Brain pericyte (primary cell): ENCODE measurements at places on chromosomes 16 and 17.

DNA sequence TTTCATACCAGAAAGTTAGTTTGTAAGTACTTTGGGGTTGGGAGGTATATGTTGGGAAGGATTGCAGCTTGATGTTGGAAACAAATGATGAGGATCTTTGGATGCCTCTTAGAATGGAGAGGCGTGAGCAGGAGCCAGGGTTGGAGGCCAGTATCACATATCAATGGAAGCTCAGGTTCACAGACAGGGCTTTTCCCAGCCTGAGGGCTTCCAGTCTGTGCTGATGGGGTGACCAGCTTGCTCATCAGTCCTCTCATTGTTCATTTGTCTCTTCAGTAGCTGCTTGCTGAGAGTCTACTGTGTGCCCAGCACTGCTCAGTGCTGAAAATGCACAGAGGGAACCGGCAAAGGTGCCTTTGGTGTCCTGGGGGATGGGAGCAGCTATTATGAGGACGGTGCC, 5.8 kb downstream of the DNAAF1 start:
- DNase-seq: no peak

DNA sequence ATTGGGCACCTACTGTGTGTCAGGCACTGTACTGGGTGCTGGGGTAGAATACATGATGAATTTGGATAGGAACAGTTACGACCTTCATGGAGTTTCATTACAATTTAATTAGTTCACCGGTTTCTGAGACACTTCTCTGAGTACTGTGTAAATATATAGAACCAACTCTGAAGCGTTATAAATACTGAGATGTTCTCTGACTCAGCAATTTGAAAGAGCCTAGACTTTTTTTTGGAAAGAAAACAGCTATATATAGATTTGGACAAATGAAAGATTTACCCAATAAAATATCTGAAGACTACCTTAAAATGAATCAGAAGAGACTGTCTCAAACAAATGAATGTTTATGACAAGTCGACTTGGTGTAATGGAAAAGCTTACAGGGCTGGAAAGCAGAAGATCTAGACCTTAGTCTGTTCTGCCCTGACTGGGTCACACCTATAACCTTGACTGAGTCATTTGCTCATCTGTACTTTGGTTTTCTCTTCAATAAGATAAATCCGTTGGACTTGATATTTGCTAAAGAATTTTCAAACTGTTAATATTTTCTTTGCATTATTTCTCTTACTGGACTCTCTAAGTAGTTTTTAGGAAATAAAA, 4.6 kb upstream of the GAN start:
- DNase-seq: no peak

DNA sequence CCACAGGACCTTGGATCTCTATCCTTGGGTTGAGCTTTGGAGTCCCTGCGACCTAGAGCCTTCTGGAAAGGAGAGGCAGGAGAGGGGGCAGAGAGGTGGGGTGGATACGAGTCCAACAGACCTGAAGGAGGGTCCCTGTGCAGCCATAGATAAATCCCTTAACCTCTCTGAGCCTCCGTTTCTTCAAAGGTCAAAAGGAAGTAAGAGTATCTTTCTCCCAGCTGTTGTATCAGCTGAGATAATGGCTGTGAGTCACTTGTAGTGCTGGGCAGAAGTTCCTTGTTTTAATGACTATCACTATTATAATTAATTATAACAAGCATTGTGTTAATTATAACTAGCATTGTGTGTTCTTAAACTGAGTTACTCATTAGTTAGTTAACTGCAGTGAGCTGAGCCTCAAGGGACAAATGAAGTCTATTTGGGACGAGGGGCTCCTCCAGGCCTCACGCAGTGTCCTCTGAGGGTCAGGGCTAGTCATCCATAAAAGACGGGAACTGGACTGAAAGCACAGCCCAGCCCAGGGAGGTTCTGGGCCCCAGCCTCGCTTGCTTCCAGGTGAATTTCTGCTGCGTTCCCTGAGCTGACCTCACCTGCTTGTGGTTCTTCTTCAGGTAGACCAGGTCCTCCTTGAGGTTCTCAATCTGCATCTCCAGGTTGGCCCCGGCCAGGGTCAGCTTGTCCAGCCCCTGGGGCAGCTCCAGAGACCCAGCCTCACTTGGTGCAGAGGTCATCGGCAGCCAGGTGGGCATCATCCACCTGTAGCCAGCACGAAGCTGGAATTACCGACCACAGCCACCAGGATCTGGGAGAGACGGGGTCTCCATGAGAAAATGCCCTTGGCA, 5.7 kb upstream of the KRT17 start:
- no peak for DNase-seq

GRCh38 chr17:9557161-9557755, 18.4 kb downstream of the STX8 start:
- no peak for DNase-seq

DNA sequence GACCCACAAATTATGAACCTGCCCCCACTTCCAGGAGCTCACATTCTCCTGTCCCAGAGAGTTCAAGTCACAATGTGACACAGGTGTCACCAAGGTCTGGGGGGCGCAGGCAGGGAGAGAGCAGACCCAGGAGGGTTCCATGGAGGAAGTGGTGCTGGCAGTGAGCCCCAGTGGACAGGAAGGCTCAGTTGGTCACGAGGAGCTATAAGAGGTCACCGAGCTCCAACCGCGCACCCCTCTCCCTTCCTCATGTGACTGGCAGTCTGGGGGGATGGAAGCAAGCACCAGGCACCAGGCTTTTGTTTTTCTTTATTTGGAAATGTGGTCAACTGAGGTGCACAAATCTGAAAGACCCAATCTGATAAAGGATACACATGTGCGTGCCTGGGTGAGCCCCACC, 2.5 kb downstream of the ITGAD start:
- DNase-seq: no peak

- no peak for DNase-seq
Observed at GRCh38 chr17:11682646-11683045, 84.4 kb downstream of the DNAH9 start.

- DNase-seq: no peak
Observed at GRCh38 chr17:20170085-20170484, 160.9 kb downstream of the SPECC1 start.

GRCh38 chr17:20086416-20087076, 77.4 kb downstream of the SPECC1 start:
- DNase-seq: no peak

DNA sequence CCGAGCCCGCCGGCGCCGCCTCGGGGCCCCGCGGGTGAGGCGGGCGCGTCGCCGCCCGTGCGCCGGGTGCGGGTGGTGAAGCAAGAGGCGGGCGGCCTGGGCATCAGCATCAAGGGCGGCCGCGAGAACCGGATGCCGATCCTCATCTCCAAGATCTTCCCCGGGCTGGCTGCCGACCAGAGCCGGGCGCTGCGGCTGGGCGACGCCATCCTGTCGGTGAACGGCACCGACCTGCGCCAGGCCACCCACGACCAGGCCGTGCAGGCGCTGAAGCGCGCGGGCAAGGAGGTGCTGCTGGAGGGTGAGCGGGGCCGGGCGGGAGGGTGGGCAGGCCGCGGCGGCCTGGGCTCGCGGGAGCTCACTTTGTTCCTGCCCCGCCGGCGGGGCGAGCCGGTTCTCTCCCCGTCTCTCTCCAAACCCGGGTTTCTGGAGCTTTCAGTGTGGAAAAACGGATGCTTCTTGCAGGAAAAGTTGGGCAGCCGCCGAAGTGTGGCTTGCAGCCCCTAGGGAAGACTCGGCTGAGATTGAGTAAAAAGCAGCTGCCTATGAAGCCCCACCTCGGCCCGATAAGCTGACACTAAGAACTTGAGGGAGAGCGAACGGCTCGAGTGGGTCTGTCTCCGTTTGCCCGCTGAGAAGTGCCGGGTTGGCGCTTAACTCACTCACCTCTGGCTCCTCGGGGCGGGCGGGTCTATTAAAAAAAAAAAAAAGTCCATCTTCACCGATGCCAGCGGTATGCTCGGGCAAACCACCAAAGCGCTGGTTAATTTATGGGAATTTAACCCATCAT, 677 bp downstream of the SNTB2 start:
- DNase-seq: no peak

- no peak for DNase-seq
Observed at GRCh38 chr17:71118039-71118438, 948.7 kb downstream of the KCNJ2 start.

GRCh38 chr17:44487170-44487569, 16.0 kb downstream of the GPATCH8 start:
- no peak for DNase-seq

GRCh38 chr16:74817851-74818250, 43.2 kb upstream of the FA2H start:
- no peak for DNase-seq

DNA sequence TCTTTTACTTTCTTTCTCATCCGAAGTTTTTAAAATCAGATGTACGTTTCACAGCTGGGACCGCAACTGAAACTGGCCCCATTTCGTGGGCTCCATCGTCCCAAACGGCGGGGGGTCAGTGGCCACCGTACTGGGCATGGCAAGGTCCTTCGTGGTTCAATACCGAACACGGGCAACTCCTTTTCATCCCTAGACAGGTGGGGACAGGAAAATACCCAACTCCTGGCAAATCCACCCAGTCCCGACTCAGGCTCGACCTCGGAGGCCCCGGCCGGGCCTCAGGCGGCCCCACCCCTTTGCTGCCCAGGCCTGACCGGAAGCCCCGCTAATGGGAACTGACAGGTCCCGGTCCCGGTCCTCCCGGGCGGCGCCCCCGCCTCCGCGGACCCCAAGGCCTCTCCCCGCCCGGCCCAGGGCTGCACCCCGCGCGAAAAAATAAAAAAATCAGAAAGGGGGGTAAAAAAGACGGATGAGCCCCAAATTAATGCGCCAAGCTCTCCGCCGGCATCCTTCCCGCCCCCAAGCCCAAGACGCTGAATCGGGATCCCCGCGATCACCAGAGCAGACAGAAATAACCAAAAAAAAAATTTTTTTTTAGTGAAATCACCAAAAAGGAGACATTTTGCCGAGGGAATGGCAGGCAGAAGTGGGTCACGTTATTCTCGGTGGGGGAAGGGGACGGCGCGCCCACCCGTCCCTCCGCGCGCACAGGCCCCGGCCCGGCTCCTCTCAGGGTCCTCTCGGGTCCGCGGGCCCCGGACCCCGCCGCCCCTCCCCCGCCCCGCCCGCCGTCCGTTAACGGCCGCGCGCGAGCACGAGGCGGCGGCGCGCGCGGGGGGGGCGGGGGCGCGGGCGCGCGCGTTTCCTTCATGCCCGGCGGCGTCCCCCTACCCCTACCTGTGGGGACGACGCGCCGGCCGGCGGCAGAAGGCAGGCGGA, 562 bp downstream of the ZC3H7A start:
- no peak for DNase-seq

DNA sequence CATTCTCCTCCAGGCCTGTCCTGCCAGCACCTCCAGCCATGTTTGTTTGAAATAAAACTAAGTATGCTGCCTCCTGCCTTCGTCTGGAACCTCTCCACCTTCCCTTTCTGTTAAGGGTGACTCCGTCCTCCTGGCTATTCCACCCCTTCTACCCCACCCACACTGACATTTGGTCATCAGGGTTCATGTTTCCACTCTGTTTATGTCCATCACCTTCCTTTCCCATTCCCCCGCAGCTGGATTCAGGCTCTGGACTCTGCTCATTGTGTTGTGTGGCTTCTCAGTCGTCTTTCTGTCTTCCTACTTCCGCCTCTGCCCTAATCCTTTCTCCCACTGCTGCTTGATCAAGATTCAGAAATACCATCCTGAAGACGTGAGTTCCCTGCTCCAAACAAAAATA, 28.6 kb downstream of the EPN2 start:
- DNase-seq: no peak
